ENCODE measurements at places on chromosomes 3 and 15. TPM values are rescaled to one million over a fixed set of nuclear protein-coding genes. Genes with fewer than 3 reads are reported as not detected.

- no peak for DNase-seq
Observed at GRCh38 chr3:141707741-141708203, 30.3 kb upstream of the RNF7 start.

DNA sequence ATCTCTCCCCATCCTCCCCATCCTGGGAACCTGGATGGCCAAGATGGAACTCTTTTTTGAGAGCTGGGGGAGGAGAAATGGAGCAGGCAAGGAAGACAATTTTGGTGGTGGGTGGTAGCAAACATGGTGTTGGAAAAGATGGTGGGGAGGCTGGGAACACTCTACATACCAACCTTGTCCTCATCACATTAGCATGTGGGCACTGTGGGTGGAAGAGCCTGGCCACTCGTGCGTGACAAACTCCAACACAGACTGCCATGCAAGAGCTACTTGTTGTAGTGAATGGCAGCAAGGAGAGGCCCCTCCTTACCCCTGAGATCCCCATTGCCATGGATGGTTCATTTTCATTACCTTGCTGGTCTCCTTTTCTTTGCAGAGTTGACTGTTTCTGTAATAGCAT, 262.6 kb downstream of the RPLP1 start:
- DNase-seq: no peak

- no peak for DNase-seq
Observed at GRCh38 chr3:107284612-107285011, 92.6 kb upstream of the CCDC54 start.

CCDC12 gene
- total RNA-seq: 36.1 TPM

SPTSSB gene
- not detected for total RNA-seq

Data from right cardiac atrium (tissue), 5 donors.